ENCODE measurements at places on chromosomes 6 and 20. TPM values are rescaled to one million over a fixed set of nuclear protein-coding genes. Genes with fewer than 3 reads are reported as not detected.

LKAAEAR1 gene
- 2.9 TPM for total RNA-seq

KCNB1 gene
- total RNA-seq = 5.7 TPM

XKR7 gene
- total RNA-seq = 9.8 TPM

ISM1 gene
- total RNA-seq = 1.6 TPM

DNA sequence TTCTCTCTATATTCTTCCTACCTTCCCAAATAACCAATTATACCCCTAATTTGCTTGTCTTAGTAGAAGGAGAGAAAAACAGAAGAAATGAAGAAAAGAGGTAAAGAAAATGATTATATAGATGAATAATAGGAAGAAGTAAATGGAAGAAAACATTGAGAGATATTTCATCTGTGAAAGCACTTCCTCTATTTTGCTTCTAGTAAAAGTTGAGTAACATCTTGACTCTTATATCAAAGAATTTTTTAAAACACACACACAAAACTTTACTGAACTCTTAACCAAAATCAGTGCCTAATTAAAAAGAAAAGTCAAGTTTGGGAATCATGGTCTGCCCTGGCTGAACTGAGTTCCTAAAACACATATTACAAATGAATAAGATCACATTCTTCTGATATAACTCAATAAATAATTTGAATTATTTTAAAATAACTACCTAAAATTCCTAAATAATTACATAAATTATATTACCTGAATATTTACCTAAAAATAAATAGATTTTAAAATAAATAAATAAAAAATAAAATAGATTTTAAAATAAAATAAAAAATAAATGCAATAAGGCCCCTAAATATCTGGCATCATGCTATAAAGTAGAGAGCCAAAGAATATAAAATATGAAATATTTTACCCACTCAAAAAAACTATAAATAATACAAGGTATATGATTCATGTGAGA, 8.8 kb downstream of the SLC17A2 start:
- no peak for DNase-seq

DNA sequence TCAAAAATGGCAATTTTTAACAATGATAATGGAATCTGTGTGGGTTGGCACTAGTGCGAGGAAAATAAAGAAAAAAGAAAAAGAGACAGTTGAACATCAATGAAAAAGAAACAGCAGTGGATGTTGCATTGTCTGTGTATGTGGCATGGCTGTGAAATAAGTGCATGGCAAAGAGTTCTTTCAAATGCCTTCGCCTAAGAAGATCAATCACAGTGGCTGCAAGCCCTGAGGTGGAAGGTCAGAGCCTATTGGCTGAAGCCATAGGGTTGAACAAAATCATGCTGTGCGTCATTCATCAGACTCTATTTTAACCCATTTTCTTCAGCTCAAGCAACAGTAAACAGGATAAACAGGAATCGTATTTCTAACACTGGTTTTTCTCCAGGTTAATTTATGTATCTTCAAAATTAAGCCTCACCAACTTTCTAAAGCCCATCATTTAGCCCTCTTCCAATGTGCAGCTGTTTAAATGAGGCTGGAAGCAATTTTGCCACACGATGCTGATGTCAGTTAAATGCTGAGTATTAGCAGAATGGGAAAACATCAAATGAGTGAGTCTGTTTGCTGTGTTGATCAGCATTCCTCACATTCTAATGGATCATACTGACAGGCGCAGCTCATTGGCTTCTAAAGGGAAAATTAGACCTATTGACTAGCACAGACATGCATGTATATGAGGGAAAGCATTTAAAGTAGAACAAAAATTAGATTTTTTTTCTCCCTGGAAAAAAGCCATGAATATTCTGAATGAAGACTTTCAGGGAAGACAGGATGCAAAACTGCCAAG, 955.9 kb upstream of the EYS start:
- DNase-seq = no peak

NT5E gene
- 8.2 TPM for total RNA-seq

DNA sequence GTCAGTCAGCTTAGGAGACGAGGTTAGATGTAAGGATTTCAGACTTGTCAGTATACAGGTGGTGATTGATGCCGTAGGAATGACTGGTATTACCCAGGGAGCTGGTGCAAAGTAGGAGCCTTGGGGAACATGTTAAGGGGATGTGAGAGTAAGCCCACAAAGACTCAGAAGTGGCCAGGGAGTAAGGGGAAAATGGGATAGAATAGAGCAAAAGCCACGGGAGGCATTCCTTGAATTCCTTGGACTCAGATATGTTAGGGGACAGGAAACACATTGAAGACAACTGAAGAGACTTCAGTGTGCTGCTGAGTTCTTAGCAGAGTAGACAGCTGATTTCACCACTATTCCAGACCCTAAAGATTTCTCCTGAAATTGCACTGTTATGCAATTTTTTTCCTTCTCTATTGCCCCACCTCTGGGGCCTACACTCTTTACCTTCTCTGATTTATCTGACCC, 1.2 kb upstream of the ACAT2 start:
- DNase-seq = no peak

CALHM4 gene
- not detected for total RNA-seq

- DNase-seq = no peak
These were observed 124.8 kb upstream of the SLC2A12 start for GRCh38 chr6:134177236-134177635.

HLA-DMB gene
- total RNA-seq = 0.82 TPM

DNA sequence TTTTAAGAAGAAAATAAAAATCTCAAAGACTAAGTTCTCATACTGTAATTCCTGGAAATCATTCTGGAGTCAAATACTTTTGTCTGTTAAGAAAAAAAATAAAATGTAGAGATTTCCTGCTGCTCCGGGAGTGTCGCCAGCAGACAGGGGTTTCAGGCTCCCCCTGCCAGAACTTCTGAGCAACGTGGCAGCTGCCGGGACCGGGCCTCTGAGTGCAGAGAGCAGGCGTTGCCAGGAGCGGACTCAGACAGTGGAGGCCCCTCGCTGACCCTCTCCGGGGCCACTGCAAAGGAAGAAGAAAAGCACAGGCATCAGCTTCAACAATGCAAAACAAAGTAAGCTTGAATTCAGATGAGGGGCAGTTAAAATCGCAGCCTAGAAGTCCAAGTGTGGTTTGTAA, 95.5 kb downstream of the THBS2 start:
- DNase-seq = no peak

- DNase-seq = no peak
These were observed 113.6 kb upstream of the DST start for GRCh38 chr6:56756219-56756789.

- DNase-seq = no peak
These were observed 97.4 kb downstream of the PHACTR1 start for GRCh38 chr6:12814015-12814414.

DNA sequence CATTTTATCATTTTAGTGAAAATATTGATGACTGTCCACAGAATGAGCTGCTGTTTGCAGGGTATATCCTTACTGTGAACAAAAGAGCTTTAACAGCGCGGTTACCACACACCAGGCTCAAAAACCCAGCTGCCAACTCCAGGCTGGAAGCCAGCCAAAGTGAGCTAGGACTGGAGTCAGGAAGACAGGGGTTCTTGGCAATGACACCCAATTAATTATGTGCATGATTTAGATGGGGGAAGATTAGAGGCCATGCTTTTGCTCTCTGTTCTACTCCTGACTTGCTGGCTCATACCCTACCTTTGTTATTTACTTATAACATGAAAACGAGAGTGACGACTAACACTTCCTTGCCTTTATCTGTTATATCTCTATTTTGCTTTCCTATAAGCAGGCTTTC, 128.9 kb upstream of the SHLD1 start:
- DNase-seq = no peak

GRCh38 chr20:32967961-32968457, 36.2 kb downstream of the SUN5 start:
- no peak for DNase-seq

TRIM15 gene
- total RNA-seq = not detected

GRCh38 chr6:19219931-19220330, 617.2 kb upstream of the ID4 start:
- no peak for DNase-seq

GRCh38 chr6:151179321-151179720, 60.4 kb upstream of the AKAP12 start:
- no peak for DNase-seq

NRM gene
- total RNA-seq = 0.41 TPM

DAAM2 gene
- total RNA-seq = 5.3 TPM
